ENCODE measurements at places on chromosomes 16 and 17. TPM values are rescaled to one million over a fixed set of nuclear protein-coding genes. Genes with fewer than 3 reads are reported as not detected.

CACNB1 gene
- 1.8 TPM for total RNA-seq

GRCh38 chr17:45910667-45911066, 16.3 kb downstream of the MAPT start:
- H3K4me3 ChIP-seq: no peak overlapping the region
- no peak for DNase-seq
- no peaks in the 10 kb centered on the region for H3K36me3 ChIP-seq
- H3K27me3 ChIP-seq: peaks cover 55% of the 10 kb centered on the region

CLEC18A gene
- 5.4 TPM for total RNA-seq

PERCC1 gene
- 0.83 TPM for total RNA-seq

GRCh38 chr17:68565661-68566441, 35.3 kb downstream of the FAM20A start:
- H3K27me3 ChIP-seq: no peaks in the 10 kb centered on the region
- H3K4me3 ChIP-seq: no peak overlapping the region
- no peaks in the 10 kb centered on the region for H3K36me3 ChIP-seq
- no peaks in the 10 kb centered on the region for H3K4me1 ChIP-seq
- H3K27ac ChIP-seq: no peak overlapping the region

GRCh38 chr17:53390575-53390974, 432.2 kb upstream of the KIF2B start:
- H3K4me3 ChIP-seq: no peak overlapping the region
- H3K4me1 ChIP-seq: peaks cover 9% of the 10 kb centered on the region
- H3K27ac ChIP-seq: no peak overlapping the region

GRCh38 chr17:83051396-83052240, 27.8 kb upstream of the METRNL start:
- peaks cover 3% of the 10 kb centered on the region for H3K27me3 ChIP-seq
- peak overlapping the region; percentile 69 for H3K27ac ChIP-seq
- H3K36me3 ChIP-seq: peaks cover 10% of the 10 kb centered on the region

DNA sequence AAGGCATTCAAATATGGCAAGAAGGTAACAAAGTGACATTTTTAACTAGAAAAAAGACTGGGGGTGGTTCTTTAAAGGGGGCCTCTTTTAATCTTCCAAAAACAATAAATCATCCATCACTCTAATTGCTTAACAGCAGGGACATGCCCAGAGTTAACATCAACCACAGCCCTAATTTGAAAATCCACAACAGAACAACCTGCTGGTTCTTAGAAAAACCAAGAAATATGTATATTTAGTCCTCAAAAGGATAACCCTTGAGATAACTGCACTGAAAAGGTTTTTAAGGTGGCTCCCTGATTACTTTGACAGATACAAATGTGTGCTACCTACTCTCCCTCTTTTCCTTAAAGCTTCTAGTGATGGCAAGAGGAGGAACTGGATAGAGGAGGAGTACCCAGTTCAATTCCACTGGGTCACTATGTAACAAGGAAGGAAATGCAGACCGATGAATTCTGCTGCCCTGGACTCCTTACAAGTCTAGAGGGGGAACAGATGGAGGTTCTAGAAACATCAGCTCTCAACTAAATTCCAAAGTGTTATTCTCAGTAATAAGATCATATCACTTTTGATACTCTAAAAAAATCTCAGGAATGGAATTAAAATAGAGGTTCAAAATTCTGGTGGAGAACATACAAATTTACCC, 54.3 kb downstream of the N4BP1 start:
- peaks cover 39% of the 10 kb centered on the region for H3K36me3 ChIP-seq
- peaks cover 37% of the 10 kb centered on the region for H3K4me1 ChIP-seq
- DNase-seq: no peak
- no peak overlapping the region for H3K4me3 ChIP-seq
- H3K27me3 ChIP-seq: no peaks in the 10 kb centered on the region

CD300LB gene
- not detected for total RNA-seq

CCDC78 gene
- 3.9 TPM for total RNA-seq

NUPR1 gene
- 4.8 TPM for total RNA-seq
